ENCODE measurements at places on chromosomes 7 and 10.
A peak's percentile ranks its signal among the peaks of the same experiment; 100 is the strongest.

- no peak for DNase-seq
Measured at GRCh38 chr10:114767986-114768821, 53.4 kb upstream of the FHIP2A start.

GRCh38 chr10:80452640-80453039, 1.5 kb upstream of the TSPAN14 start:
- DNase-seq: no peak

DNA sequence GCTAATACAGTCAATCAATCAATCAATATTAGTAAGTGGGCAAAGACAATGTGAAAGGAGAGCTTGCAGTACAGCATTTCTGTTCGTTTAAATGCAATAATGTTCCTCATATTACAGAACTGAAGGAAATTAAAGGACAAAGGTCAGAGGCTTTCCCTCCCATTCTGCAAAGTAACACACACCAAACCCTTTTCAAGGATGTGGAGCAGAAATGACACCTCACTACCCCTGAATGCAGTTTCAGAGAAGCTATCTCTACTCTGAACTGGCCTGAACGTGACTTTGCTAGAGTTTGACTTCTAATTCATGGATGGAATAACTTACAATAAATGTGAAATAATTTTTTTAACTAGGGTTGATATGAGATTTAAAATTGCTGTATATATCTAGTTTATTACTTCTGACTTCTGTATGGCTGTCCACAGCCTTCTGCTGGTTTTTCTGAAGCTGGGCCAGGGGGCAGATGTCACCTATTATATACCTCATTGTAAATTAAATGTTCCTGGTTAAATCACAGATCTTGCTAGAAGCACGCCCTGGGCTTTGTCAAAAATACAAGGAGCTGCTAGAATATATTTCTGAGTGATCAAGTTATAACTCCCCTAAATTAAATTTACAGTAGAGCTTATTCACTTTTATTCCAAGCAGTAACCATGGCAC, 156.9 kb upstream of the C7orf33 start:
- no peak for DNase-seq

DNA sequence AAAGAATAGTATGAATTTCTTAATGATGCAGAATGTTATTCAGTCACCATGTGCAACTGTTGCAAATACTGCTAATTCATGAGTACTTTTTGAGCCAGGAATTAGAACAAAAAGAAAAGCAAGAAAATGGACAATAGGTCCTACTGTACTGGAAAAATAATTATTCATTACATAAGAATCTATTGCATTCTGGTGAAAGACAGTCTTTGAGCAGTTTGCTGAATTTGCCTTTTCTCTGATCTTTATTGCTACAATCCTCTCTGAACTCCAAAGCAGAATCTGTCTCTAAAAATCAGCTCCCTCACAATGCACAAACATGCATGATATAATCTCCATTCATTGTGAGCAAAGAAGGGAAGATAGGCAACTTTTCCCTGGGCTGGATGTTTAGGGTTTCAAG, 12.8 kb downstream of the IFIT2 start:
- DNase-seq: no peak

DNA sequence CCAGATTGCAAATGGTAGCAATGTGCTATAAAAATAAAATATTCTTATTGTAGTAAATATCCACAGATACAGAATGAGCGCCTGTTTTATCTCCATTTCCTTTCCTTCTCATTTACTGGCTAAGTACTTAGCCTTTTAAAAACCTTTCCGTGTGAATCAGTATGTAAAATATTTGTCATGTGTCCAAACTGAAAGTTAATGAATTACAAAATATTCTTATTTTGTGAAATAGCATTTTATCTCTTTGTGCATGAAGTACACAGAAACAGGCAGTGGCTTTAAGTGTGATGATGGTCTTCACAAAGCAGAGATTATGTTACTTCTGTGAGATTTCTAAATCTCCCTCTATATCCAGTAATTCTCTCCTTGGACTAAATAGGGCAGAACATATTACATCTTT, 56.7 kb upstream of the KIAA1217 start:
- no peak for DNase-seq

DNA sequence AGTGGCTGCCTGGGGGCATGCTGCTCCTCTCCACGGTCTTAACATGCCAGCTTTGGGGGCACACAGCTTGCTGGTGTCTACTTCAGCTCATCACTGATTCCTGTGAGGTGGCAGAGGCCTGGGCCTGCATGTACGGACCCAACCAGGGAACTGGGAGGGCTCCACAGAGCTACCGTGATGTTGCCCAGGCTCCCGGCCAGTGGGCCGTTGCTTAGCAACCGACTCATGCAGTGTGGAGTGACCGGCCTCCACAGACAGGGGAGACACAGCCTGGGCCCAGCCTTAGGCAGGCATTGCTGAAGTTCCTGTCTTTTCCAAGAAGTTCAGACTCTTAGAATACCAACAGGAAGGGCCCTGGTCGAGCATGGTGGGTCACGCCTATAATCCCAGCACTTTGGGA, 25.8 kb upstream of the SH2B2 start:
- no peak for DNase-seq

- DNase-seq: no peak
Measured at GRCh38 chr10:79354615-79355014, 7.3 kb downstream of the PPIF start.

- DNase-seq: no peak
Measured at GRCh38 chr10:29001801-29002200, 287.1 kb upstream of the LYZL1 start.

DNA sequence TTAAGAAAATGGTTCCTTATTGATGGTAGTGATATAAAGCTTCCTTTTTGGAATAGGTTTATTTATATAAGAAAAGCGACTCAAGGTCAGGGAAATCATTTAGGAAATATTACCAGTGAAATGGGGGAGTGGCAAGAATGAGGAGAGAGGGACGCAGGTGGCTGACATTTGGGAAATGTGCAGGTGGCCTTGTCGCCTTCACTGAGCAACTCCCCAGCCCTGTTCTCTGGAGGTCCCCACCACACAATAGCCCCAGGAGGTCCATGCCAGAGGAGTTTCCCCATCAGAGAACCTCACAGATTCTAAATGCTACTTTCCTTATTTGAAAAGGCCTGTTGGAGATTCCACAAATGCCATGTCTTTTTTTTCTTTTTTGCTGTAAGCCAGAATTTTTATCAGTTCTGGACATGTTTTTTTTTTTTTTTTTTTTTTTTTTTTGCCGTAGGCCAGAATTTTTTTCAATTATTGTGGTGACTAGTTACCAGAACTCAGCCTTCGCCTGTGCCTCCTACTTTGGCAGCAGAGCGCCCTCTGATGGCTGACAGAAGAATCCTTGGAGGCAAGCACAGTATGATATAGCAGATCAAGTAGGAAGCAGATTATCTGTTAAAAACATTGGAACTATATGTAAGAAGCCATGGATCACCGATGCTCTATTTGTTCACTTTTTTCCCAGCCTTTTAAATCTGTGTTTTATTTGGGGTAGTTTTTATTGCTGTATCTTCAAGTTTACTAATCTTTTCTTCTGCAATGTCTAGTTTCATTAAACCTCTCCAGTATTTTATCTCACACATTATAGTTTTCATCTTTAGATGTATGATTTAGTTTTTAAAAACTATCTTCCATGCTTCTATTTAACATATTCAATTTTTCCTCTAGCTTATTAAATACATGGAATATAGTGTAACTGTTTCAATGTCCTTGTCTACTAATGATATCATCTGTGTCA, 18.6 kb downstream of the OPALIN start:
- peak; percentile 44 for DNase-seq

DNA sequence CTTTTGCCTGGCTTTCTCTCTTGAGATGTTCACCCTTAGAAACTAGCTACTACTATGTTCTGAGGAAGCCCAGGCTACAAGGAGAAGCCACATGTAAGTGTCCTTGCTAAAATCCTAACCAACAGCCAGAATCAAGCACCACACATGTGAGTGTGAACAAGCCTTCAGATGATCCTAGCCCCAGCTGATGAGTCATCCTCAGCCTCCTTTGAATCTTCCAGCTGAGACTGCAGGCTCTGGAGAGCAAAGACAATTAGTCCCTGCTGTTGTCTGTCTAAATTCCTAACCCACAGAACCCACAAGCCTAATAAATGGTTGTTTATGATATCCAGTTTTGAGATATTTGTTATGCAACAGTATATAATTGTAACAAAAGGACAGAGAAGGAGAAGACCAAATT, 92.8 kb upstream of the TAC1 start:
- DNase-seq: no peak

GRCh38 chr10:72174297-72174662, 41.5 kb upstream of the ANAPC16 start:
- DNase-seq: no peak

DNA sequence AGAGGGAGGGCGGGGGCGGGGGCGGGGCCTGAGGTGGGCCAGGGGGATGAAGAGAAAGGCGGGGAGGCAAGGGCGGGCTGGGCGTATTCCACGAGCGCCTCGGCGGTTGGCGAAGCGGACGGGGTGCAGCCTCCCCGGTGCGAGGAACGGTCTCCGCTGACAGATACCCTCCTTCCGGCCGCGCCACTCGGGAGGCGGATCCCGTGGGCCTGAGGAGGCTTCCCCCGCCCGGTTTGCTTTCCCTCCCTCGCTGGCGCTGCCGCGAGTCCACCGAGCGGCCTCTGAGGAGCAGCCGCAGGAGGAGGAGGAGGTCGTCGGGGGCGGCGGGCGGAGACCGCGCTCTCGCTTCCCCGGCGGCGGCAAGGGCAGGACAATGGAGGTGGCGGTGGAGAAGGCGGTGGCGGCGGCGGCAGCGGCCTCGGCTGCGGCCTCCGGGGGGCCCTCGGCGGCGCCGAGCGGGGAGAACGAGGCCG, at the start of gene TRIM24:
Gene TRIM24, plus strand, starts transcription at position 84 of the 473 bp plus-strand sequence. Its CDS starts 290 bp downstream, at position 374.
- DNase-seq: no peak

DNA sequence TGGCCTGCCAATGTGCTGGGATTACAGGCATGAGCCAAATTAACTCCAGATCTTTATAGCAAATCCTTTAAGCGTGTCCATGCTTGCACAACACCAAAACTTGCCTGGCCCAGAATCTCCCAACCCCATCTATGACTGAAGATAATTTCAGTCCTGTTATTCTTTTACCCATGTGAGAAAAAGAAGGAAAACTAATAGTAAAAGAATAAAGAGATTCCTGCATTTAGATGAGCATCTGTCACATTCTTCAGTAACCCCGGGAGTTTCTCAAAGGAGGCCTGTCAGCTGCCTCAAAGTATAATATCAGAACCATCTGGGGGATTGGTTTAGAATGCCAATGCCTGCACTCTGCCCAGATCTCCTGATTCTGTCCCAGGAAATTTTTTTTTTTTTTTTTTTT, 158.1 kb upstream of the KMT2E start:
- no peak for DNase-seq

GRCh38 chr7:73718905-73719805, at the start of gene STX1A:
Gene STX1A (minus strand): TSS chr7:73719669. CDS start chr7:73719631, 38 bp downstream.
- DNase-seq: peak; percentile 55

DNA sequence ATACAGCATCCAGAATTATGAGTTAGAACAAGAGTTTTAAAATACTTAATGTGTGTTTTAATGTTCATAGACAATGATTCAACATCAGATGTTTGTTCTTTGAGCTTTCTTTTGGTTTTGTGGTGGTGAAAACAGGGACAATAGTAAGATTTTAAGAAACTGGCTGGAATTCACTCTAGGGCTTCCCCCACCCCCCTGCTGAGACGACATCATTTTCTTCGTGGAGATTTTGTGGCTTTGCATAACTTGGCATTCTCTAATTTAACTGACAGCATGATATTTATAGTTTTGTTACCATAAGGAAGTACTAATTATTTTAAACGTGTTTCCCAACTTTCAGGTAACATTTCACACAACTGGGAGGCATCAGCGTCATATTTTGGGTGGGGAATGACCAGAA, 184.1 kb downstream of the BICC1 start:
- no peak for DNase-seq

DNA sequence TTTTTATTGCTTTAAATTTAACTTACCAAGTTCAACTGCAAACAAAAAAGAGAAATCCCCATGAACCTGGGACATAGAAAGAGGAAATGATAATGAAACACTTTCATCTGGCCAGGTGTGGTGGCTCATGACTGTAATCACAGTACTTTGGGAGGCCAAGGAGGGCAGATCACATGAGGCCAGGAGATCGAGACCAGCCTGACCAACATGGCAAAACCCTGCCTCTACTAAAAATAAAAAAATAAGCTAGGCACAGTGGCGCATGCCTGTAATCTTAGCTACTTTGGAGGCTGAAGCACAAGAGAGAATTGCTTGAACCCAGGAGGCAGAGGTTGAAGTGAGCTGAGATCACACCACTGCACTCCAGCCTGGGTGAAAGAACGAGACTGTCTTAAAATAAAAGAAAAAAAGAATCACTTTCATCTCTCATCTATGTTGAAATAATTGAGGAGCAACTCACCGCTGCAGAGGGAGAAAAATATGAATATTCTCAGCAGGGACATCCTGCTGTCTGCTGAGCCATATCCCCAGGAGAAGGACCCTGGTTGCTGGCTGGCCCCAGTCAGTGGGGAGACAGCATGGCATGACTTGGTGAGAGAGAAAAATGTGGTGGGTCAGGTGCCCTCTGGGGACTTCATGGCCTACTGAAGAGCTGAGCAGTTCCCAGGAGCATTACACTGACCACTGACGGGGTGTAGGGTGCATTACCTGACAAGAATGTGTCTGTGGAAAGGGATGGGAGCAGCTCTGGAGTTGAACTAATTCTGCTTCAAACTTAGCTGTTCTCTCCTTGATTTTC, 22.8 kb upstream of the TARP start:
- DNase-seq: no peak

GRCh38 chr10:80535671-80536360, 1.9 kb upstream of the SH2D4B start:
- no peak for DNase-seq

GRCh38 chr7:67435894-67436535, 439.4 kb downstream of the TYW1 start:
- no peak for DNase-seq

GRCh38 chr7:123798532-123799188, 46.3 kb upstream of the HYAL4 start:
- DNase-seq: no peak

DNA sequence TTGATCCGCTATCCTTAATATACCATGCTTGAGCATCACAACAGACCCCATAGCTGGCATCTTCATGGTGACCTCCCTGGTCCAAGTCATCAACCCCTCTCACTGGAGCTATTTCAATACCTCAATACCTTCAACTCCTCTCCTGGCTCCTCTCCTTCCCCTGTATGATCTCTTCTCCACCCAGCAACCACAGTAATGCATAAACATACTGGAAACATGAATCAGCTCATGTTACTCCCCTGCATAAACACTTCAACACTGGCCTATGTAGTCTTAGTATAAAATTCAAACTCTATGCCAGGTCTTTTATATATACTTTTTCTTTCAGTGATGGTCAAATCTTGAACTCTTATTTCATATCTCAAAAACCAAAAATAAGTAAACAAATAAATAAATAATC, 31.8 kb upstream of the TMEM273 start:
- no peak for DNase-seq
